ENCODE measurements at places on chromosomes 5 and 9.

DNA sequence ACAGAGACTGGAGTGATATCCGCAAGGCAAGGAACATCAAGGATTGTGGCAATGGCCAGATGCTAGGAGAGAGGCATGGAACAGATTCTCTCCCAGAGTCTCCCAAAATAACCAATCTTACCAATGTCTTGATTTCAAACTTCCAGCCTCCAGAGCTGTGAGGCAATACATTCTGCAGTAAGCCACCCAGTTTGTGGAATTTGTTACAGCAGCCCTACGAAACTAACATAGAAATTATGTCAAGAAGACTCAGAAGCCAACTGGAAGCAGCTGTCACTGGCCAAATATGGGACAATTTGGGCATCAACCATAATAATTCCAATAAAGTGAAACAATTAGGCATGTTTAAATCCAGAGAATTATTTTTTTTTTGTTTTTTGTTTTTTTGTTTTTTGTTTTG lies 271.1 kb downstream of the NDUFS4 start:
- no peak for DNase-seq

GRCh38 chr5:115388240-115388639 lies 91.8 kb upstream of the CCDC112 start:
- no peak for DNase-seq

DNA sequence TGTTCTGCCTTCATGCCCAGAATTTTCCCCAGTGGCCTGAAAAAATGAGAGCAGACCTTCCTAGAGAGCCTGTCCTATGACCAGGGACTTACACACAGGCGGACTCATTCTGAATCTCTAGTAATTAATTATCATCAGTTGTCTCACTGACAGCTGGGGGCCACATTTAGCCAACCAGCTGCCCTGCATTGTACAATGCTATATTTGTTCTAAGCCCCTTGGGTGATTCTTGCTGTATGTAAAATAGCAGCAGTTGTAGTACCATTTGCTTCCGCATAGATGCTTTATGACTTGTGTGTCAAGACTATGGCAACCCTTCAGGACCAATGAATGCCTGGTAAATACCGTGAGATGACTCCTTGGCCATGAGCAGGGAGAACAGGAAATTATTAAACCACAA lies 415.4 kb upstream of the SEMA6A start:
- DNase-seq = no peak

DNA sequence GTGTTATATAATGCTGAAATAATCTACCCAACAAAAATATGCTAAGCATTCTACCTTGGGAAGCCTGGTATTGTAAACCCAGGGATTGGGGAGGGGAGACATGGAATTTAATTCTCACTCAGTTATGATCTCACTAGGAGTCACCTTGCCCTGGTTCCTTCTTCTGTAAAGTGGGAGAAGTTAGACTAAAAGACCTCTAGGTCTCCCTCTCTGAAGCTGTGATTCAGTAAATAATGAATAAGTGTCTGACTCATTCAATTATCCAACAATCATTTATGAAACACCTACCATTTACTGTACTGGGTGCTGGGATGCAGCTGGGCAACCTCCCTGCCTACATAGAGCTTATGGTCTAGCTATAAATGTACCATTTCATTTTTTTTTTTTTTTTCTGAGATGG lies 20.2 kb upstream of the SPARC start:
- no peak for DNase-seq

GRCh38 chr9:130981756-130982137 lies 27.2 kb upstream of the LAMC3 start:
- no peak for DNase-seq
